Activated CD4-positive, alpha-beta T cell treated with anti-CD3 and anti-CD28 coated beads for 24 hours (primary cell): ENCODE measurements at places on chromosomes 7 and 10.

DNA sequence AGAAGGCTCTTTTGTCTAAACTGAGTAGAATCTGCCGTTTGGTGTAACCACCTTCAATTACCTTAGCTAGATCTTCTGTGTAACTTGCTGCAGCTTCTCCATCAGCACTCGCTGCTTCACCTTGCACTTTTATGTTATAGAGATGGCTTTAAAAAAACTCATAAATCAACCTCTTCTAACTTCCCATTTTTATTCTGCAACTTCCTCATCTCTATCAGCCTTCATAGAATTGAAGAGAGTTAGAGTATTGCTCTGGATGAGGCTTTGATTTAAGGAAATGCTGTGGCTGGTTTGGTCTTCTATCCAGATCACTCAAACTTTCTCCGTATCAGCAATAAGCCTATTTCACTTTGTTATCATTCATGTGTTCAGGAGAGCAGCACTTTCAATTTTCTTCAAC is 1131.9 kb upstream of the CELF2 start:
- no peak for DNase-seq

DNA sequence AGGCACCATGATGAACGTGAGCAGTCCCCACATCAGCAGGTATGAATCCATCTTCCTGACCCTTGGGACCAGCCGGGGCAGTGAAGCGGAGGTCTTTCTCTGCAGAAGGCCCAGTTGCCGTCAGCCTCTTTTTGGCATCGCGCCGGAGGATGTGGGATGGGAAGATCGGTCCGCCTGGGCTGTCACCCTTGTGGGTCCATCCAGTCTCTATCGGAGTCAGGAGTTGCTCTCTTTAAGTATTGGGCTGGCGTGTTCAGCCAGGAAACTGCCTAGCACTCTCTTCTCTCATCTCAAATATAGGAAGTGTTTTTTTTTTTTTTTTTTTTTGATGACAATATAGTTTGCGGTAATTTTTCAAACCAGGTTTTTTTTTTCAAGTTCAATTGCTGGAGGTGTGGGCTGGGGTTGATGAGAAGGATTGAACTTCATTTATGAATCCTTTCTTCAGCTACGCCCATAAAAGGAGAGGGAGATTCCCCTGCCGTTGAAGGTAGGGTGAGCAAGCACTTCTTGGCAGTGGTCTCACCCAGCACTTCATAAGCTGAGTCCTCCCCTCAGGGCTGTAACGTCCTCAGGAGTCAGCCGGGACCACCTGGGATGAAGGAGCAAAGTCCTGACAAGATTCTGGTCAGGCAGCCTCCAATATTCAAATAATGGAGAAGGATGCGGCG is at the start of gene IL2RA:
TSS of gene IL2RA (minus strand) at position 267 of the 671 bp plus-strand sequence. CDS start at position 51, 216 bp downstream.
- DNase-seq, result no peak

DNA sequence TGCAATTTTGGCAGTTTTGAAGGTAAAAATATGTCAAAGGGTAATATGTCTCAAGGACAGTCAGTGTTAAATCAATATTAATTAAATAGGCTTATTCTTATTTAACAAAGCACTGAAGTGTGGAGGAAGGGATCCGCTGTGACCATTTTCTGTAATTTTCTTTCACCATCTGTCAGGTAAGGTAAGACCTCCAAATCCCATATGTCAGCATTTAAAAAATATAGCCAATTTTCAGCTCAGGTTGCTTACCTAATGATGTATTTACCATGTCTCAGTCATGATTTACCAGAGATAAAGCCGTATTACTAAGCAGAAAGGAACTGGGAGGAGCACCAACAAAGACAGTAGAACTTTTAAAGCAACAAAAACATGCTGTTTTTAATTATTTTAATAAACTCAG is 683.9 kb downstream of the CCSER2 start:
- no peak for DNase-seq

DNA sequence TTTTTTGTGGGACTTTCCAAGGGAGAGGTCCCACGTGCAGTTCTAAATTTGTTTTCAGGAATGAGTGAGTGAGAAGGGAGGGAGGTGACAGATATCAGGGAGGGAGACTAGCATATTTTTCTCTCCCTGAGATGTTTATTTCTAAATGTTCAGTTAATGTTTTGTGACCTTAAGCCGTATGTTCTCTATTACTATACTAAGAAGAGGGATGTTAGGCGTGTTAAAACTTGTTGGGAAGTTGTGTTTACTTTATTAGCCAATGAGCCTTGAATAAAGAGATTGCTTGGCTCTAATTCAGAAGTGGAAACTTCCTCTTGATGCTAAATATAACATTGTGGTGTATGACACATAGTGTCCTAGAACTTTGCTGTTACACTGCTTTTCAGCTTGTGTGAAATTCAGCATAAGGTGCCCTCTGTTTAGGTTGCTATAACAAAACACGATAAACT is 37.3 kb downstream of the DNAH11 start:
- no peak for DNase-seq

DNA sequence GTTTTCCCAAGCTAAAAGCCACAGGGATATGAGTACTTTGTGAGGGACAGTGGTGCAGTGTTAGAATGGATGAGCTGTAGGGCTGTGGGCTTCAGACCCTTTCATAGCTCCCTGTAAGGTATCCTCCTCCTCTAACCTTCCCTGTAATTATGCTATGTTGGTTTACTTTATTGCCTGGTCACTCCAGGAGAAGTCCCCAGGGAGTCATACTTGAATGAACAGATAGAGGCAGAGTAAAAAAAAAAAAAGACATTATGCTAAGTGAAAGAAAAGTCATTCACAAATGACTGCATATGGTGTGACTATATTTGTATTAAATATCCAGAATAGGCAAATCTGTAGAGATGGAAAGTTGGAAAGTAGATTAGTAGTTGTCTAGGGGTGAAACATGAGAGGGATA is 434.4 kb downstream of the AUTS2 start:
- DNase-seq, result no peak

DNA sequence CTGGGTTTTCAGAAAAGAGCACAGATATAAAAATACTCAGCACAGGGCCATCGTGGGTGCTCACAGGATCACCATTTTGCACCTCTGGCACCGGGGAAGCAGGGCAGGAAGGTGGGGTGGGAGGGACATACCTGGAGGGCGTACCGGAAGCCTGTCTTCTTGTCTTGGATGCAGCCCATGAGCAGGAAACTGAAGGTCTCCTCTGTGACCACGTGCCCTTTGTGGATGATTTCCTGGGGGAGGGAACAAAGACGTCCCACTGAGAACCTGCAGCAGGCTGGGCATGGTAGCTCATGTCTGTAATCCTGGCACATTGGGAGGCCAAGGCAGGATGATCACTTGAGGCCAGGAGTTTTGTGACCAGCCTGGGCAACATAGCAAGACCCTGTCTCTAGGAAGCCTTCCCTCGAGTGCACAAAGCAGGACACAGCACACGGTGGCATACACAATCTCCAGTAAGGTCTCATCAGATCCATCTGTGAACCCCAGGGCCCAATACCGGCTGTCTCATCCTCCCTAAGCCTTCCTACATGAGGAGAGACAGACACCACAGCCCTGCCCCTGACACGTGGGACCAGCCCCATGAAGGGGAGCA is 9.5 kb downstream of the PTCD1 start:
- DNase-seq, result no peak

GRCh38 chr10:122999347-122999746 is 9.2 kb downstream of the IKZF5 start:
- no peak for DNase-seq

DNA sequence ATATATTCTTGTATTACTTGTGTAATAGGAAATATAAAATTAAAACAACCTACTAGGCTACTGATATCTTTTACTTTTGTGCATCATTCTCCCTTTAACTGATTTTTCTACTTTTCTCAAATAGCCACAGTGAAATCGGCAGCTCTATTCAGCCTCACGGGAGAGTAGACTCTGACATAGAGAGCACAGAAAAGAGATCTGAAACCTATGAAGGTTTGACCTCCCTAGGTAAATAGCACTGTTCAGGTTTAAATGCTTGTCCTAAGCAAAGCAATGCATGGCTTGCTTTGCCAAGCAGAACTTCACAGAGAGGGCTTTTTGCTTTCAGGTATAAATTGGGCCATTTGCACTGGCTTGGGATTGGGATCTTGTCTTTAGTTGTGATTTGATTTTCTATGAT is 53.1 kb downstream of the ACADSB start:
- no peak for DNase-seq

GRCh38 chr10:24408365-24408764 is 199.4 kb downstream of the KIAA1217 start:
- DNase-seq, result no peak

DNA sequence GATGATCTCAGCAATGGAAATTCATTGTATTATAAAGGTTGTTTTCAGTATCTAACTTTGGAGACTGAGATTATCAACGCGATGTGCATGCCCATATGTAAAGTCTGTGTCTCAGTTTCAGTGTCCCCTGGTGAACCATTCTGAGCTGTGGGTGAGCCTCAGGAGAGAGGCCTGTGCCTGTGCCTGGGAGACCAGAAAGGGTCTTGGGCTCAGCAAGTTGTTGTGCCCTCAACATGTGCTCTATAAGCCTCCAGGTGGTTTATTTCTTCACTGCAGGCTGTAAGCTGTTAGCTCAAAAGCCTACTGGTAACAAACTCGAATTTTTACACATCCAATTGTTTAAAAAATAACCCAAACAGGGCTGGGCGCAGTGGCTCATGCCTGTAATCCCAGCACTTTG is 151.9 kb downstream of the PKD1L1 start:
- no peak for DNase-seq

DNA sequence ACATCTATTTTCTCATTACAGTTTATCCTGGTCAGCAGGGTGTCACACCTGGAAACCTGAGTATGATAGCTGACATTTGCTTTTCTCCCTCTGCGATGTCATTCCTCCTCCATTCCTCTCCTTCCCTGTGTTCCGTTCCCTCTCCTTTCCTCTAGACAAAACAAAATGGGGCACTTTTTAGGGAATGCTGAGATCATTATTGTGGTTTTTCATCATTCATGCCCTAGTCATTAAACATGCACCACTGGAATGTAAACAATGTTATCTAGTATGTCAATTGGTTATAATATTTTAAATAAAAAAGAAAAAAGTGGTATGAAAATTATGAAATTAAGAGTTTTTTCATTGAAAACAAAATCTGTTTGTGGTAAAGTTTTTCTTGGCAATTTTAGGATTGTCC is 132.6 kb downstream of the MAPK8 start:
- DNase-seq, result no peak

DNA sequence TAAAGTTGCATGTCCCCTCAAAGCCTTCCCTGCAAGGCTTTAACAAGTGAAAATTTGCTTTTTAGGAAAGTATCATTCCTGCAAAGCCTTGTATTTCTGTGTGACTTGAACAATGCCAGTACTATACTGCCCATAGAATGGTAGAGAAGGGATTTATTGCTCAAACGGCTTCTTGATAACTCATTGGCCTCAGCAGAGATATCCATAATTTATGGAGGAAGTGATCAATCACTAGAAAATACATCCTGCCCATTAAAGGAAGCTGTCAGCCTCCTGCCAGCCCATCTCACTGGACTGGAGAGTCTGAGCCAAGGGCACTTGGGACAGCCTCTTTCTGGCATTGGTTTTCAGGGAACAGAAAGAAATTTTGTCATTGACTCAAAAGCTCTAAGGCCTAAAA is 152.6 kb downstream of the XPNPEP1 start:
- no peak for DNase-seq

- DNase-seq, result no peak
Measured at GRCh38 chr10:104681485-104681884, 40.4 kb downstream of the SORCS3 start.

- no peak for DNase-seq
Measured at GRCh38 chr10:37206132-37206531, 80.7 kb downstream of the ANKRD30A start.

DNA sequence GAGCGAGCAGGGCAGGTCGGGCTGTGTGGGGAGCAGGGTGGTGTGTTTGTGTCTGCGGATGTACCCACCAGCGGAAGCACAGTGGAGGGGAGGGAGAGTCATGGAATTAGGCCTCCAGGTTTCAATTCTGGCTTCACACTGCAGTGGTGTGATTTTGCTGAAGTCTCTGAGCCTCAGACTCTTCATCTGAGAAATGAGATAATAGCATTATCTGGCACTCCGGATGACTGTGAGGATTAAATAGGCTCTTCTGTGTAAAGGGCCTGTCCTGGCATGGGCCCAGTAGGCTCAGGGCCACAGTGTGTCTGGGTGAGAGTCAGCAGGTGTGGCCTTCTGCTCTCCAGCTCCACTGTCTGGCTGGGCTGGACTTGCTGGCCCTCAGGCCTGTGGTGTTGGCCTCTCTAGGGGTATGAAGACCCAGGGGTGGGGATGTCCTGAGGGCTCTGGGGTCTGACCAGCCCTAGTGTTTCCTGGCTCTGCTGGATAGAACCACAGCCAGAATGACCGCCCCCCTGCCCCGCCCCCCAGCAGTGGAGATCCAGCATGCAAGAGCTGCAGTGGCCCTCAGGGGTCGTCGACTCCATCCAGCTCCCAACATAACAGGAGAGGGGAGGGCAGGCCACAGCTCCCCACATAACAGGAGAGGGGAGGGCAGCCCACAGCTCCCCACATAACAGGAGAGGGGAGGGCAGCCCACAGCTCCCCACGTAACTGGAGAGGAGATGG is 178.6 kb downstream of the RPS24 start:
- no peak for DNase-seq

DNA sequence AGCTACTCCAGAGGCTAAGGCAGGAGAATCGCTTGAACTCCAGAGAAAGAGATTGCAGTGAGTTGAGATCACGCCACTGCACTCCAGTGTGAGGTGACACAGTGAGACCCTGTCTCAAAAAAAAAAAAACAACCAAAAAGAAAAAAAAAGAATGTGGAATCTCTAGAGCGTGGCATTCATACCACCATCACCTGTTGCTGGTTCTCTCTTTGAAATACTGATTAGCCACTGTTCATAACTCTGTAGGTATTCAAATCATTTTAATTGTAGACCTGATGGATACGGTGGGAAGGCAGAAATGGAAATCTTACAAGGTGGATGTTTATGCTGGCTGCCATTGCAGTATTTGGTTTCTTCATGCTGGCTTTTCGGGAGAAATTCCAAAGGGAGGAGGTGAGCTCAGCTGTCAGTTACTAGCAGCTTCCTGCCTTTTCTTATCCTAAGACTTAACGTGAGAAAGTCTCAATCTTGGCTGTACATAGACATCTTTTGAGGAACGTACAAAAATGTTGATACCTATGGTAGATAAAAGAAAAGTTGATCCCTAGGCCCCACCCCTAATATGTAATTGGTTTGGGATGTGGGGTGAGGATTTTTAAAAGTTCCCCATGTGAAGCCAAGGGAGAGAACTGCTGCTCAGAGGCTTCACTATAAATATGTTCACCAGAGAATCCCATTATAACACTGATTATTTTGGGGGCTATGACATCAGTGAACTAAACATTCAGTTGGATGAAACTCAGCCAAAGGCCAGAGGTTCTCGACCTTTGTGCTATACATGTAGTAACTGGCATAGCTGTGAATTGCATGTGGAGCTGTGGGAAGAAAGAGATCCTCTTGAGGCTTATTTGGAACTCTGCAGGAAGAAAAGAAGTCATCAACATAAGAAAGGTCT is 26.9 kb upstream of the MKLN1 start:
- no peak for DNase-seq

GRCh38 chr10:12909836-12910185 is 91.7 kb downstream of the CCDC3 start:
- no peak for DNase-seq

- DNase-seq, result no peak
Measured at GRCh38 chr10:27223964-27224363, 16.6 kb downstream of the ACBD5 start.
